ENCODE measurements at places on chromosomes 2 and 18.

GRCh38 chr2:227325839-227326195 is 766 bp downstream of the MFF start:
- no peak for DNase-seq

DNA sequence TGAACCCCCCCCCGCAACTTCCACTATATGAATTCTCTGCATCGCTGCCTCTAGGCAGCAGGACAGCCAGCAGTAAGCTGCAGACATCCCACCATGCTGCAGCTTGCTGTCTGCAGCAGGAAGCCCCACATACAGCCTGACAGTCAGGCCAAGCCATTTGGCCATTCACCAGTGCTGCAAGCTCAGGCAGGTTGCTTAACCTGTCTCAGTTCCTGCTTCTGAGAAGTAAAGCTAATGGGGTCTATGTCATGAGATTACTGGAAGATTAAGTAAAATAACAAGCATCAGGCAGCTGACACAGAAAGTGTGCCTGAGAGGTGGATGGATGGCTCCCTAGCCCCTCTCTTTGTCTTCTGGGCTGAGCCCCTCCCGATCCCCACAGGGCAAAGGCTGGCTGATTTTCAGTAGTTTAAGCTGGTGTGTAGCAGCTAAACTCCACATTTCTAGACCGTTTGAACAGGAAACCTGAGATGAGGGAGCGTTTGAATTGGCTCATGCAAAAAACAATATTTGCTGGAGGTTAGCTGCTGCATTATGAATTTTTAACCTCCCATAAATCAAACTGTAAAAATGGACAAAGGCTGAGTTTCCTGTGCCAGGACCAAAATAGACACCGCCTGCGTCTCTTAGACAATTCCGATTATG is 193.8 kb upstream of the ARL4C start:
- DNase-seq: no peak

DNA sequence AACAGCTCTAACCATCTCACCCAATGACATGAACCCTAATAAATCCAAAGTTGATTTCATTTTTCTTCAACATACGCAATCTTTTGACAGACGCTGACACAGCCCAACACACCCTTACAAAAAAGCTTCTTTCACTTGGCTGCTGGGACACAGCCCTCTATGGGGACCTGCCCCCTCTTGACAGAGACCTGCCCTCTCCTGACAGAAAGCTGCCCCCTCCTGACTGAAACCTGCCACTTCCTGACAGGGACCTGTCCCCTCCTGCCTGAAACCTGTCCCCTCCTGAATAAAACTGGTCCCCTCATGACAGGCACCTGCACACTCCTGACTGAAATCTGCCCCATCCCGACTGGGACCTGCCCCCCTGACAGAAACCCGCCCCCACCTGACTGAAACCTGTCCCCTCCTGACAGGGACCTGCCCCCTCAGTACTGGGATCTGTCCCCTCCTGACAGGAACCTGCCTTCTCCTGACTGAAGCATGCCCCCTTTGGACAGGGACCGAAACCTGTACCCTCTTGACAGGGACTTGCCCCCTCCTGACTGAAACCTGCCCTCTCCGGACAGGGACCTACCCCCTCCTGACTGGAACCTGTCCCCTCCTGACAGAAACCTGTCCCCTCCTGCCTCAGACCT is 87.9 kb downstream of the PXDN start:
- DNase-seq: no peak

DNA sequence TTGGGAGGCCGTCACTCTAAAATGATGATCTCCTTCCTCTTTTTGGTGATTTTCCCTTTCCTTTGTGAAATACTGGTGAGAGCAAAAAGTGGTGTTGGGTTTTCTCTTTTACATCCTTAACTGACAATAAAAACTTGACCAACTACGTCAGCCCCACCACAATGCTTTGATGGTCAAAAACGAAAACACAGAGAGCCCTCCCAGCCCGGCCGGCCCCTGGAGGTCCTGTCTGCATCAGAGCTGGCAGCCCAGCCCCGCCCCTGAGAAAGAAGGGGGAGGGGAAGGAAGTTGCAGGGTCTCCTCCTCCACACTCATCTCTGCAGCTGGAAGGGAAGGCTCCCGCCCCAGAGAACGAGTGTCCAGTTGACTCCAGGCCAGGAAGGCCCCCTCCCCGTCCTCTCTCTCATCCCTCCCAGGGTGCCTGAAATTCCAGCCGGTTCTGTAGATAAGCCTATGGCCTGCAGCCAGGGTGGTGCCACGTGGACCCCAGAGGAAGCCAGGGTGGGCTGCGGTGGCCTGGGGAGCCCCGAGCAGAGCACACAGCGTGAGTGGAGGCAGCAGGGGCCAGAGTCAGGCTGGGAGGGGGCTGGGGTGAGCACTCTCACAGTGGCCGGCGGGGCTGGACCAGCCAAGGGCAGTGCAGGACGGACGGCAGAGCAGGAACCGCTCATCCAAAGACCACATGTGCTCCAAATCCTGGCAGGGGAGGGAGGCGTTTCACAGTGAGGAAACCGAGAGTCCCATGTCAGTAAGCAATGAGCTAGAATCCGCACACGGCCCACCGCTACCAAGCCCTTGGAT is 19.8 kb downstream of the BIN1 start:
- peak; percentile 58 for DNase-seq

- no peak for DNase-seq
These were observed 81.9 kb downstream of the EHBP1 start for GRCh38 chr2:62787386-62787785.

DNA sequence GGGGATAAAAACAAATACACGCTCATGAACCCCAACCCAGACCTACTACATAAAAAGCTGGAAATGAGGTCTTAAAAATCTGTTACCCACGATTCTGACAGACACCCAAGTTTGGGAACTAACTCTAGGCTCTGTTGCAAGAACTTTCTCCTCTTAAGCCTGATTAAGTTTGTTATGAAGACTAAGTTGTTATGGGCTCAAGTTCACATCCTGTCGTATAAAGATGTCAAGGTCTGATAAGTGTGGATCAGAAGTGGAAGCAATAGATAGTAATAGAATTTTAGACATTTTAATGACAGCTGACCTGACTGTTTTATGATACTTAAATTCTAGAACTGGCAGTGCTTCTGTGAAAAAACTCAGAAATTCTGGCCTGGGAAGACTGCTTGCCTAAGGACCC is 43.2 kb downstream of the LPIN2 start:
- DNase-seq: no peak

GRCh38 chr2:60492548-60492947 is 60.9 kb downstream of the BCL11A start:
- DNase-seq: no peak

- DNase-seq: no peak
These were observed 54.8 kb downstream of the RTP5 start for GRCh38 chr2:241924069-241924908.

- no peak for DNase-seq
These were observed 36.7 kb upstream of the ANKRD62 start for GRCh38 chr18:12056884-12057402.

DNA sequence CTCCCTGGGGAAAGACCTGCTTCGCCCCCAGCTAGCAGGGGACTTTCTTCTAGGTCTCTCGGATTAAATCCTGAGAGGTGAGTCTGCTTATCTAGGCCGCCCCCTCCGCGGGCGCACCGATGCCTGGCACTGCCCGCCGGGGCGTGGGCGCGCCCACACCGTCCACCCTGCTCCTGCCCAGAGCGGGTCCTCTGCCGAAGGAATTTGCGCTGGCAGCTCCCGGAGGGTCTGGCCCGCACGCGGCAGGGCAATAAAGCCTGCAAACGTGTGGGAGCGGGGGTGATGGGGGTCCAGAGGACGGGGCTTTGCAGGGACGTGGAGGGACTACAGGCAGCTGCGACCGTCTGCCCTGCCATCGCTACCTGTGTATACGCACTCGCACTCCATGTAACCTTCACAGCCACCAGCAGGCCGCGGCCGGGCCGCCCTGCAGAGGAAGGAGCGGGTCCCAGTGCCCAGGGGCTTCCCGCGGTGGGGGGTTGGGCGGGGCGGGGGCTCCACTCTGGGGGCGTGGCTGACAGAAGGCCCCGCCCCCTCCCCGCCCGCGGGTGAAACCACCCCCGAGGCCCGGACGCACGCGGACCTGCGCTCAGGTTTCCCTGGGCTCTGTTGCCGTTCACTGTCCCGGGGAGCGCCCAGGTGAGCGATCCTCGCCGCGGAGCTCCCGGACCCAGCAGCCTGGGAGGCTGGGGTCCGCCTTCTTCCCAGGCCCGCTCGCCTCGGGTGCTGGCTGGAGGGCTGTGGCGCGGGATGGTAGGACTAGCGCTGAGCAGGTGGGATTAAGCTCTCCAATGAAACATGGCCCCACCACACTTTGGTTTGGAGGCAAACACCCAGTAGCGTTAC is 174.5 kb upstream of the HS6ST1 start:
- no peak for DNase-seq

Data from AG09309 (cell line).